T-helper 17 cell (primary cell): ENCODE measurements at places on chromosomes 7 and 10.

DNA sequence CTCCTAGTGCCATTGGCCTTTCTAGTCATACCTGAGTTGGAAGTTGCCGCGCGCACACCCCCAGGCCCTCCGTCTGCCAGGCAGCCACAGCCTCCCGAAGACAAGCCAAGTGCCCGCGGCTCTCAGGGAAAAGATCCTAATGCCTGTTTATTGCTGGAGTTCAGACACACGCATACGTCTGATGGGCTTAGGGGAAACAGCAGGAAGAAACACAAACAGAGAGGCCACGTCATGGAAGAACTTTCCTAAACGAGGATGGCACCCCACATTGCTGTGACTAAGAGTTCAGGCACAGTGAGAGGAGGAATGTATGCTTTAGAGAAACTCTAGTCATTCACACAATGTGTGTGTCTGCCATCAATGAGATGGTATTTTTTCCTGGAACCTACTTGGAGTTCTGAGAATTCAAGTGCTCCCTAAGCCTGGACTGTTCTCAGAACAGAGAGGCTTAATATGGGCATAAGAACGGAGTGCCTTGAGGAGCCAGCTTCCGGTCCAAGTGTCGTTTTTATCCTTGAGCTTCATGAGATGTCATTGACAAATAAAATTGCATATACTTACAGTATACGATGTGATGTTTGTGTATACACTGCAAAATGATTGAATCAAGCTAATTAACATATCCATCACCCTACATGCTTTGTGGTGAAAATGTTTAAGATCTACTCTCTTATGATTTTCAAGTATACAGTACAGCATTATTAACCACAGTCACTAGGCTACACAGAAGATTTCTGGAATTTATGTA lies 11.6 kb upstream of the RBP3 start:
- DNase-seq: no peak

GRCh38 chr7:25180946-25181345 lies 47.3 kb downstream of the NPVF start:
- DNase-seq: no peak

GRCh38 chr7:74379938-74380337 lies 73.8 kb upstream of the GTF2IRD1 start:
- no peak for DNase-seq

DNA sequence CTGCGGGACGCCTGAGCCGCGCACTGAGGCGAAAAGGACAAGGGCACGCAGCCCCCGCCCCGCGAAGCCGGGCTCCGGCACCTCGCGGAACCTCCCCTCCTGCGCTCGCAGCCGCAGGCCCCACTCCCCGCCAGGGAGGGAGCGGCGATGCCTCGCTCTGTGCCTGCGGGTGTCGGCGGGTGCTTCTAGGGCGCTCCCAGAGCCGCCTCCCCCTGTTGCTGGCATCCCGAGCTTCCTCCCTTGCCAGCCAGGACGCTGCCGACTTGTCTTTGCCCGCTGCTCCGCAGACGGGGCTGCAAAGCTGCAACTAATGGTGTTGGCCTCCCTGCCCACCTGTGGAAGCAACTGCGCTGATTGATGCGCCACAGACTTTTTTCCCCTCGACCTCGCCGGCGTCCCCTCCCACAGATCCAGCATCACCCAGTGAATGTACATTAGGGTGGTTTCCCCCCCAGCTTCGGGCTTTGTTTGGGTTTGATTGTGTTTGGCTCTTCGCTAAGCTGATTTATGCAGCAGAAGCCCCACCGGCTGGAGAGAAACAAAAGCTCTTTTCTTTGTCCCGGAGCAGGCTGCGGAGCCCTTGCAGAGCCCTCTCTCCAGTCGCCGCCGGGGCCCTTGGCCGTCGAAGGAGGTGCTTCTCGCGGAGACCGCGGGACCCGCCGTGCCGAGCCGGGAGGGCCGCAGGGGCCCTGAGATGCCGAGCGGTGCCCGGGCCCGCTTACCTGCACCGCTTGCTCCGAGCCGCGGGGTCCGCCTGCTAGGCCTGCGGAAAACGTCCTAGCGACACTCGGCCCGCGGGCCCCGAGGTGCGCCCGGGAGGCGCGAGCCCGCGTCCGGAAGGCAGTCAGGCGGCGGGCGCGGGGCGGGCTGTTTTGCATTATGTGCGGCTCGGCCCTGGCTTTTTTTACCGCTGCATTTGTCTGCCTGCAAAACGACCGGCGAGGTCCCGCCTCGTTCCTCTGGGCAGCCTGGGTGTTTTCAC lies 519 bp downstream of the ITGB8 start:
- DNase-seq: no peak

DNA sequence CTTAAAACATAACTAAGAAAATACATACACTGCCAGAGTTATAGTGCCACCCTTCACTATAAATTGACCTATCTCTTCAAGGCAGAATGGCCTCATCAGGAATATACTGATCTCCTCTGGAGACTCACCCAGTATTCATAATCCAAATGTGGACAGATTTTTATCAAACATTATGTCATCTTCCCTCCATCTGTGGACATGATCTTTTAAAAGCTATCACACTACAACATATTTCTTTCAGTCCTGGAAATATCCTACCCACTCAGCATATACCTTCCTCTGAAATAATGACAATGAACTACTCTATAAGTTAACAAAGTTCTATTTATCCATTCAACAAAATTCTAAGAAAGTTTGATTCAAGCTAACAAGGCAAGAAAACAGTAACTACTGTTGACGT lies 3.2 kb downstream of the ZNF800 start:
- DNase-seq: no peak

GRCh38 chr7:7793921-7794320 lies 75.5 kb upstream of the RPA3 start:
- no peak for DNase-seq

DNA sequence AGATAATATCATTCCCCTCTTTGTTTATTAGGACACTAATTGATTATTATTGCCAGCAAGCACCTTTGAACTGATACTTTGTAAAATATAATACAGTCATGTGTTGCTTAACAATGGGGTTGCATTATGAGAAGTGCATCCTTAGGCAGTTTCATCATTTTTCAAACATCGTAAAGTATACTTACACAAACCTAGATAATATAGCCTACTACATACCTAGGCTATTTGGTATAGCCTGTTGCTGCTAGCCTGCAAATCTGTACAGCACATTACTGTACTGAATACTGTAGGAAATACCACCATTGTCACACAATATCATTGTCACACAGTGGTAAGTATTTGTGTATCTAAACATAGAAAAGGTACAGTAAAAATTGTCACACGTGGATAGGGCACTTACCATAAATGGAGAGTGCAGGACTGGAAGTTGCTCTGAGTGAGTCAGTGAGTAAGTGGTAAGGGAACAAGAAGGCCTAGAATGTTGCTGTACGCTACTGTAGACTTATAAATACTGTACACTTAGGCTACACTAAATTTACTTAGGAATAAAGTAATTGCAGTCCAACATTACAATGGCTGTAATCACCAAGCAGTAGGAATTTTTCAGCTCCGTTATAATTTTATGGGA lies 70.7 kb downstream of the LCOR start:
- DNase-seq: no peak

GRCh38 chr10:88870089-88870488 lies 10.0 kb upstream of the STAMBPL1 start:
- no peak for DNase-seq

DNA sequence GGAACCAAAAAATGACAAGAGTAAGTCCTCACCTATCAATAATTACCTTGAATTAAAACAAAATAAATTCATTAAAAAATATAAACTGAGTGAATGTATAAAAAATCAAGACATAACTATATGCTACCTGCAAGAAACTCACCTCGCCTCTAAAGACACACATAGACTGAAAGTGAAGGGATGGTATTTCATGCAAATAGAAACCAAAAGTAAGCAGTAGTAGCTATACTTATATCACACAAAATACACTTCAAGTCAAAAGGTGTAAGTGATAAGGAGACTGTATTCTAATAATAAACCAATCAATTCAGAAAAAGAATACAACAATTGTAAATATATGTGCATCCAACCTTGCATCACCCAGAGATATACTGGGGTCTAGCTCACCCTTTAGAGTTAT lies 332.6 kb downstream of the SH2D4B start:
- DNase-seq: no peak

DNA sequence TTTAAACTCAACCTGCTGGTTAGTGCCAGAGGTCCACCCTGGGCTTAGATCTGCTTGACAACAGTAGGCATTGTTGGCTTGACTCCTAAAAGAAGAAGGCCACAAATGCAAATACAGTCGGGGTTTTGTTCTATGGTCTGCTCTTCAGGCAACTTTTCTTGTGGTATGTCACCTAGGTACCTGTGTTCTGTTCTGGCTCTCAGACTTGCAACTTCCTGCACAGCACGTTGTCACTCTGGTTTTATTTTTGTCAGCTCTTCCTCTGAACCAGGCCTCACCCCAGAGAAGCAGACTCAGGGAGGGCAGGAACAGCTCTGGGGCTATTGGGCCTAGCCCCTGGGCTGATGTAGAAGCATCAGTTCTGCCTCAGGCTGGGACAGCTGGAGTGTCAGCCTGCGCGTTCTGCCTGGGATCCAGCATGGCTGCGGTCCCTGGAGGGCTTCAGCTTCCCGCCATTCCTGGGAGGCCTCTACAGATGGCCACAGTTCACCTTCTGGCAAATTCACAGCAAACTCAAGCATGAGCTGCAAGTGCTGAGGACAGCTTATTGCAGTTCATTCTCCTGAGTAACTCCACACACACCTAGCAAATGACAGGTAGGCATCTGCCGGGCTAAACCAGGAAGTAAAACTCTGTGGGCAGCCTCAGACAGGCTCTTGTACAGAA lies 11.0 kb upstream of the PDCD4 start:
- DNase-seq: no peak

GRCh38 chr7:49333180-49333881 lies 409.0 kb downstream of the CDC14C start:
- no peak for DNase-seq

GRCh38 chr10:14191407-14191806 lies 139.3 kb downstream of the FRMD4A start:
- DNase-seq: no peak

- no peak for DNase-seq
Observed at GRCh38 chr7:139946533-139946932, 116.2 kb downstream of the PARP12 start.

- DNase-seq: no peak
Observed at GRCh38 chr10:132506711-132507408, 30.7 kb upstream of the INPP5A start.

GRCh38 chr10:30093303-30093950 lies 34.0 kb upstream of the JCAD start:
- DNase-seq: no peak

GRCh38 chr10:87921931-87922688 lies 58.7 kb downstream of the PTEN start:
- no peak for DNase-seq

- no peak for DNase-seq
Observed at GRCh38 chr10:55019439-55019838, 218.4 kb upstream of the PCDH15 start.

- no peak for DNase-seq
Observed at GRCh38 chr10:77297393-77297739, 340.2 kb downstream of the KCNMA1 start.

DNA sequence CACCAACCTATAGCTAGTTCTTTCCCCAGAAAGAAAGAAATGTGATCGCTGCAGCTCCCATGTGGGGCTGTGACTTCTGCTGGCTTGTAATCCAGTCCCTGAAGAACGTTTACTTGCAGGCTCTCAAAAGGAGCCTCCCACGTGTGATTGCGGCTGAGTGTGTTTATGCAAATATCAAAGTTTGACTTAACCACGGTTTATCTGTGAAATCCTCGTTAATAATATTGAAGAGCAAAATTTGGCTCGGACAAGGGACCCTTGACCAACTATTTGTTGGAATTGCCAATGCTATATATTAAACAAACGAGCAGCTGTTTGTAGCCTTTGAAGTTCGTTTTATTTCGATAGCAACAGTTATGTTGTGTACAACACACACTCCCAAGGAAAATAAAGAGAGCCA lies 470.1 kb upstream of the NRP1 start:
- DNase-seq: no peak

DNA sequence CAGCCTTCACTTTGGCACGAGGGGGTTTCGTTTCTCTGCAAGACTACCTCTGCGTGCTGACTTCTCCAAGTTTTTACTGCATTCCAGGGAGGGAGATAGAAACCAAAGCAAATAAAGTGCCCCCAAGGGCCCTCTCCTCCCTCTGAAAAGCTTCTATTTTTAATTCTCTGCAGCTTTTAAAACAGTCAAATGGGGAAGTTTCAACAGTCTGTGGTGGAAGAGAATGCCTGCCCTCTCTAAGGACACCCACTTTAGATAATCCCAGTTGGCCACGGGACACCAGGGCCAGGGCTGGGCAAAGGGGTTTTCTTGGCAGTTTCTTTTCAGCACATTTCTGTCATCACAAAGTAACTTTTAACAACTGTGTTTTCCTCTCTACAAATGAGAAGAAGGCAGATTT lies 386.7 kb upstream of the NPVF start:
- DNase-seq: no peak

DNA sequence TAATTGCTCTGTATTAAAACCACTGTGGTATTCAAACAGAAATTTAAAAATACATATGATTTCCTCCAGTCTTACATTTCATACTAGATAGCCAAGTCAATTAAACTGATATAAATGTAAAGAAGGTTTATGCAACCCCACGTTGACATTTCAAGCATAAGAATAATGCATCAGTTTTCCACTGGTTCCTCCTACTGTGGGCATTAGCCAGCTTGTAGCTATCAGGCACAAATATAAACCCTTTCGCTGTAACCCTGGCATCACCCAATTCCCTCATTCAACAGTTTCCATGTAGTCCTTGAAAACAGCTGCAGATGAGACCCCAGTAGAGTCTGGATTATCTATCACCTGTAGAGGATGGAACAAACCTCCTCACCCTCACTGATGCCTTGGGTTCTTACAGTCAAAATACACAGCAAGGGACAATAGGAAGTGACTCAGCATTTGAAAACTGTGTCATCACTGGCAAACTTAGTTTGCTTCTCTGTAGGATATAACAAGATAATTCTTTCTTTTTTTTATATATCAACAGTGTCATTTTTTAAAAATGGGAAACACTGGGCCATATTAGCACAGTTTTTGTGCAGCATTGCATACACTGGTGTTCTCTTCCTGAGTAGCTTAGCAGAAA lies 113.0 kb downstream of the PDE1C start:
- DNase-seq: no peak

DNA sequence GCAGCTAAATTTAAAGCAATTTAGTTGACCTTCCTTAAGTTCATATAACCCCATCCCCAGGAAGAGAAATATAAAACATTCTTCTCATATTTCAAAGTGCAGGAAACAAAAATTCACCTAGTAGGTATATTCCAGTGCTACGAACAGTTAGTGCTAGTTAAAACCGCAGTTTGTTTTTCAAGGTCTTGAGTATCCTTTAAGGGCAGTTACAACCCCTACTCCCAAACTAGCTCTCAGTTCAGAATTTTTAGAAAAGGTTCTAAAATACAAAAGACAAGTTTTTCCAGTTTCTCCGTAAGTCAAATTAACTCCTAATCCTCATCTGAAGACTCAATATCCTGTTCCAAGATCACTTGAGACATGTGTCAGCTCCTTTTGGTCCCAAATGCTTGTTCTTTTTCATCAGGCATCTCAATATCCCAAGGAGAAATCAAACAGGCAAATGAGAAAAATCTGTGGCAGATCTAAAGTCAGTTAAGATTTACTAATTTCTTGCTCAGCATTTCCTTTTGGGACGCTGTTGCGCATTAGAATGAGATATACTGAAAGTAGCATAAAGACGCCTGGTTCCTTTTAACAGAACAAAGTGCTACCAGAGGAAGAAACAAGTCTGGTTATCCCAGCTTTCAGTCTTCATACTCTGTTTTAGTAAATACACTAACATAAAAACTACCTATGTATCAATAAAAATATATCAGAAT lies 51.8 kb downstream of the ARHGAP12 start:
- DNase-seq: no peak
